ENCODE measurements at places on chromosomes 12 and 14.

DNA sequence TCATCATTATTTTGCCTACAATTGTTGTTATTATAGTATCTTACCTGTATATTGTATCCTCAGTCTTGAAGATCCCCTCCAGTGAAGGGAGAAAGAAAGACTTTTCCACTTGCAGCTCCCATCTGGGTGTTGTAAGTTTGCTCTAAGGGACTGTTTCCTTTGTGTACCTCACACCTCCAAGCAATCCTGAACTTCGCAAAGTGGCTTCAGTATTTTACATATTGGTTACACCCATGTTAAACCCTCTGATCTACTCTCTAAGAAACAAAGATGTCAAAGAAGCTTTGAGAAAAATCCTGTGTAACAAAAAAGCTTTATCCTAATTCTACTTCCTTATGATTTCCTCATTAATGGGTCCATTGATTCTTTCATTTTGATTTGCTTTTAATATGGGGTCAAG, 10.1 kb upstream of the OR9K2 start:
- no peak for DNase-seq

DNA sequence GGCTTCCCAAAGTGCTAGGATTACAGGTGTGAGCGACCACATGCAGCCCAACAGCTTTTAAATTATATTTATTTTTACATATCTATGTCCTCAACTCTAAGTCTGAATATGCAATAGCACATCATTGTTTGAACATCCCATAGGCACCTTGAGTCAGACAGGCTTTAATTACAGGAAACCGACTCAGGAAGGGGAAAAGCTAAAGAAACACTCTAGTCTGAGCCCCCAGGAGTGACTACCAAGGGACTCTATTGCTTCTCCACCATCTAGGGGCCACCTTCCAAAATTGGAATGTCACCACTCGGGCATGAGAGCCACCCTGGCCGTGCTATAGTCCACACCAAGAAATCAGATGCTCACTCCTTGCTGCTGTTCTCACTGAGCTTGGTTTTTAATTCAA, 14.0 kb upstream of the MFAP5 start:
- no peak for DNase-seq

DNA sequence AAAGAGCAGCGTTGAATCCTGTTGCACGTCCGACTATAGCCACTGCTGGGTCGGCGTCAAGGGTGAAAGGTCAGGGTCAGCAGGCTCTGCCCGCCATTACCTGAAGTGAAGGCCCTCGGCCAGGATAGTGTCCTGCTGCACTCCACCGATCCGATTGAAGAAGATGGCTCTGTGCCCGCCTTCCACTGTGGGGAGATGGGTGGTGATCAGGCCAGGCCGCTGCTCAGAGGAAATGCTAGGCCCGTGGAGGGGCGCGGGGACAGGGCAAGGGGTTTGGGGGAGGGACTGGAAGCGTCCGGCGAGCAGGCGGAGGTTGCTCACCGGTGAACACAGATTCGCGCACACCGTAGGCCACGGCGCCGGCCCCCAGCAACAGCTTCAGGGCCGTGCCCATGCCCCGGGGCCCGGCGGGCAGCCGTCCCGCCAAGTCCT, 352 bp downstream of the PHB2 start:
- DNase-seq = no peak

- no peak for DNase-seq
Observed at GRCh38 chr12:3165078-3165980, 88.2 kb downstream of the TSPAN9 start.

DNA sequence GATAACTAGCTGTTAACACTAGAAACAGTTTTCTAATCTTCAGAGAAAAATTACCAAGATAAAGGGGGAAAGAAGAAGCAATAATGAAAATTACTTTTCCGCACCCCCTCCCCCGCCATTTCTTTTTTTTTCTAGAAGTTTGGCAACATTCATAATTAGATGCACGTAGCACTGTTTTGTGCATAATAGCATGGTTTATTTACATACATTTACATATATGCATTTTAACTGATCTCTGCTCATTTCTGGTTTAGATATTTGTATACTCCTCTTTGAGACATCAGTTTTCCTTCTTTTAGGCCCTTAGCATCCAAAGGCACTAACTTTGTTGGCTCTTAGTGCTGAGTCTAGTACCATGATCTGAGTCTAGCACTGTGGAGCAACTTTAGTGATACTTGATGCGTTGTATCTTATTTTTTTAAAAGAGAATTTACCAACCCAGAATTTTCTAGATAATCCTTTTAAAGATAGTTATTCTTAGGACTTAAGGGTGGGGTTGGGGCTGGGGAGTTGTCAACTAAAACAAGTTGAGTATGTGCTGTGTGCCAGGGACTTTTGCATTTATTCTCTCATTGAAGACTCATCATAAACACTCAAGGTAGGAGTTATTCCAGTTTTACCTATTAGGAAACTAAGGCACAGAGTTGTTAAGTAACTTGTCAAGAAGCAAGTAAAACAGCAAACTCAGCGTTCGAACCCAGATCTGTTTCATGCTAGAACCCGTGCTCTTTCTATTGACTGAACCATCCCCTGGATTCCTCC, 110.5 kb downstream of the DIP2B start:
- DNase-seq = no peak

GRCh38 chr12:98896938-98897337, 251.8 kb downstream of the APAF1 start:
- no peak for DNase-seq

DNA sequence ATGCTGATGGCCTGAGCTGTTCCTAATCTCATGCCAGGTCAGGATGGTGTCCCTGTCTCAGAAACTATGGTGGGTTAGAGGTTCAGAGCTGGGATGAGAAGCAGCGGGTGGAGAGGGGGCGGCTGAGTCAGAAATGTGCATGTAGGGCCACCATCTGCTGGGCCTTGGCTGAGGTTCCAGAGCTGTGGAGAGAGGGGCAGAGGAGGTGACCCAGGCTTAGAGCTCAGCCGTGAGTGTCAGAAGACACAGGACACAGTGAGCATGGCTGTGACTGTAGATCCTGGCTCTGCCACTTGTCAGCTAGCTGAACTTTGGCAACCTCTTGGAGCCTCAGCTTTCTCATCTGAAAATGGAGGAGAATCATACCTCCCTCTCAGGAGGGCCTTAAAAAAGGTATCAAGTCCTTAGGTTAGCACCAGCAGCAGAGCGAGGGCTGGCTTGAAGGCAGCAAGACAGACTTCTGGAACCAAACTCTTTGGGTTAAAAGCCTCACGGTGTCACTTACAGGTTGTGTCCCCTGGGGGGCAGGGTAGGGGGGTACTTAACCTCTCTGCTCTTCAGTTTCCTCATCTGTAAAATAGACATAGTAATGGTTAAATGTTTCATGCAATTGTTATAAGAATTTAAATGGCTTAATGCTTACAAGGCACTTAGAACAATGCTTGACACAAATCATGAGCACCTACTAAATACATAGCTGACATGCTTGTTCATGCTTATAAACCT, 34.8 kb downstream of the TMEM229B start:
- no peak for DNase-seq

DNA sequence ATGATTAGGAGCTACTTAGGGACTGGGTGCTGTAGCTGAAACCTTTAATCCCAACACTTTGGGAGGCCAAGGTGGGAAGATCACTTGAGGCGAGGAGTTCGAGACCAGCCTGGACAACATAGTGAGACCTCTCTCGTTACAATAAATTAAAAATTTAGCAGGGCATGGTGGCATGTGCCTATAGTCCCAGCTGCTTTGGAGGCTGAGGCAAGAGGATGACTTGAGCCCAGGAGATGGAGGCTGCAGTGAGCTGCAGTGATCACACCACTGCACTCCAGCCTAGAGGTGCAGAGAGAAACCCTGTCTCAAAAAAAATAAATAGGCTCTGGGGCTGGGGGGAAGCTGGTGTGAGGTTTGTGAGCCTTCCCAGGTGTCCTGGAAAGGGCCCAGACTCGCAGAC, 97.2 kb downstream of the FBXL14 start:
- no peak for DNase-seq

DNA sequence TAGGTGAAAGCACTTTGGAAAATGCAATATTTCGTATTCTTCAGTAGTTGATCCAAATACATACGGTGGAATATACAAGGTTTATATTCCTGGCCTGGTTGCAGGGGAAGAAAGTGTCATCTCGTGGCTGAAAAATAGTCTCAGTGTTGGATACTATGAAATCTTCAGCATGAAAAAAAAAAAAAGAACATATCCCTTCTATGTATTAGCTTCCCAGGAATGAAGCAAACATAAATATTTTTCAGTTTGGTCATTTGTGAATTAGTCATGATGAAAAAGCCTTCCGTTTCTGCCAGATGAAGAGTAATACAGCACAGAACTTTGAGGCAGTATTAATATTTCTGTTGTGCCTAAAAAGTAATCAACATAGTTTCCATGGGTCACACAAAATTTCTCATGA, 36.7 kb downstream of the FLRT2 start:
- no peak for DNase-seq

- no peak for DNase-seq
Observed at GRCh38 chr14:88611878-88612277, 49.0 kb downstream of the ZC3H14 start.

DNA sequence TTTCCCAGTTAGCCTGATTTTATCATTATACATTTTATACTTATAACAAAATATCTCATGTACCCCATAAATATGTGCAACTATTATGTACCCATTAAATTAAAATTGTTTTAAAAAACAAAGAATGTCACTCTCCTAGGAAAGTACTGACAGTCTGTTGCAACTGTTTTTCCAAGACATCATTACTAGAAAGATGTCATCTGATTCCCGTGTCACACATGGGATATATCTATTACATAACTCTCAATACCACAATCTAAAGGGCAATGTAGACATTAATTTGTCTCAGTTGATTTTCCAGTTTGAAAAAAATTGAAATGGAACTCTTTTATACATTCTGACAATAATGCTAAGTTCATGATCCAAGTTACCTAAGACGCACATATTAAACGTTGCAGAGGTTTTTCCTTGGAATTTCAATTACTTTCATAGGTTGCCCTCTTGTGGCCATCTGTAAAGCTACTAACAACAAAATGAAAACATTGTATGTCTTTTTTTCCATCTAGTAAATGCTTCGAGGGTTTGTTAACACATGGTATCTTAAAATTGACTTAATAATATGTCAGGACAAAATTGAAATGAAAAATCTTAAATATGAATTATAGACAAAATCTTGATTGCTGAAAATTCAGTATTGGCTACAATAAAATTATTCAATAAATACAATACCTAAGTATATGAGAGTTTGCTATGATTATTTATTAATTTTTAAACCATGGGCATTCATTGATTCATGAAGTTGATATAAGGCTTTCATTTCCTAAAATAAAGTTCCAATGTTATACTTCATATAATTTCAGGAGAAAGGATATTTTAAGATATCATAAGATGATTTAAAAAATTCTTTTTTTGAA, 131.6 kb downstream of the PPFIA2 start:
- DNase-seq = no peak

GRCh38 chr14:100547633-100548294, 39.5 kb downstream of the BEGAIN start:
- DNase-seq = no peak

DNA sequence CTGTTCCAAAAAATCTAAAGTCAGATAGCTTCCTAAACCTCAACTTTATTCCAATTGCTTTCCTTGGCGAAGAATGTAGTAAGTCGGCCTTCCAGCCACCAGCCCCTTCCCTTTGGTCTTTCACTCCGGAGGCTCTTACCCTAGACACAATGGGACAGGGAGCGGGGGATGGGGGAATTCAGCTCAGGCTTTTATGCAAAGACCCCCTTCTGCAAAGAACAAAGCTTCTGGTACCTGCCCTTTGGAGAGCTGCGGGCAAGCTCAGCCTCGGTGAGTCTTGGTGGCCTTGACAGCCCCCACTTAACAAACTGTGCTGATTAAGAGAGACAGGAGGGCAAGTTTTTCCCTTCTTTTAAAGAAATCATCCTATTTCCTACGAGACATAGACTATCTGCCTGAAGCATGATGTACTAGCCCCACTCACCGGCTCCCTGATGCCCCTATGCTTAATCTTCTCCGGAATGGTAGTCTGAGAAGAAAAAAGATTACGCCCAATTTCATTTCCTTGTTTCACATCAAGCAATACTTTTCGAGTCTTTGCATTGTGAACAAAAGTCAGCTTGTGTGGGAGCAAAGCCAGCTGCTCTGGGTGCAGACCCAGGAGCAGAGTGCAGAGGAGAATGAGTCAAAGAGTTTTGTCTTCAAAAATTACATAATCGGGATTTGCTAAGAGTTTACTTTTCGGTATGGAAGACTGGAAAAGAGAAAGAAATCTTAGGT, 1.5 kb upstream of the NANOG start:
- DNase-seq = no peak

DNA sequence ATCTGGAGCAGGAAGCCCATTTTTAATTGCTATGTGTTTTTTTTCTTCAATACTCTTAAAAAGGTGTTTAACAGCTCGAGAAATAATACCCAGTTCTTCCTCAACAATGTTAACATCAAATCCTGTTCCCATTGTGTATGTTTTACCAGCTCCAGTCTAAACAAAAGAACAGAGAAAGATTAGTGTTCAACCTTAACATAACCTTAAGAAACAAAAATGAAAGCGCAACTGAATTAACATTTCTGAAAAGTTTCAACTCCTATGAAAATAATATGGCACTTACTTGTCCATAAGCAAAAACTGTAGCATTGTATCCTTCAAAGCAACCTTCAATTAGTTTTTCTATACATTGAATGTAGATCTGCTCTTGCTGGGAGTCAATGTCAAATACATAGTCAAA, 73.2 kb downstream of the KIF21A start:
- no peak for DNase-seq

GRCh38 chr14:73243748-73244147, 6.4 kb downstream of the PAPLN start:
- no peak for DNase-seq

- no peak for DNase-seq
Observed at GRCh38 chr14:19729359-19729758, 14.0 kb upstream of the OR4Q3 start.

- no peak for DNase-seq
Observed at GRCh38 chr12:79549531-79550271, 141.1 kb downstream of the PAWR start.

DNA sequence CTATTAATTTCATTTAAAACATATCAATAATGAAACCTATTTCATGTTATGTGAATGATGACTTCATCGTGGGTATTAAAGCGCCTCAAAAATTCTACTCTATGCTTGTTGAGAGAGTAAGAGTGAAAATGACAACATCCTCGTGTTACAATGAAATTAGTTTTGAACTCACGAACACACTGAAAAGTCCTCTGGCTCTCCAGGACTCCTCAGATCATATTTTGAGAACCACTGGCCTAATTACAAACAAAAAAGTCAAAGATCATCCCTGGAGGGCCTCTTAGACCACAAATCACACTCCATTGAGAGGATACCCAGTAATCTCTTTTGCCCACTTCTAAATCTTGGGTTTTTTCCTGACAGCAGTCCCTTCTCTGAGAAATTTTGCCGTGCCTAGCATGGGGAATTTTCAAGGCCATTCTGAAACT, 19.1 kb downstream of the DAAM1 start:
- no peak for DNase-seq
